Urinary bladder (tissue), 4 donors: ENCODE measurements at places on chromosomes 5 and 9. TPM values are rescaled to one million over a fixed set of nuclear protein-coding genes. Genes with fewer than 3 reads are reported as not detected.

Gene ZNF354C
- total RNA-seq, result 28.9 TPM

Gene ADRA1B
- total RNA-seq, result 0.63 TPM

Gene LCN1
- not detected for total RNA-seq

Gene CRHBP
- total RNA-seq, result 1.4 TPM

Gene PCDHGB7
- 10.4 TPM for total RNA-seq

Gene PPIP5K2
- total RNA-seq, result 143 TPM

Gene TNFSF15
- 8.8 TPM for total RNA-seq

Gene GMCL2
- 0.16 TPM for total RNA-seq

Gene C1QTNF3
- 87.9 TPM for total RNA-seq

Gene IL13
- not detected for total RNA-seq

Gene ATOSB
- 6.0 TPM for total RNA-seq

DNA sequence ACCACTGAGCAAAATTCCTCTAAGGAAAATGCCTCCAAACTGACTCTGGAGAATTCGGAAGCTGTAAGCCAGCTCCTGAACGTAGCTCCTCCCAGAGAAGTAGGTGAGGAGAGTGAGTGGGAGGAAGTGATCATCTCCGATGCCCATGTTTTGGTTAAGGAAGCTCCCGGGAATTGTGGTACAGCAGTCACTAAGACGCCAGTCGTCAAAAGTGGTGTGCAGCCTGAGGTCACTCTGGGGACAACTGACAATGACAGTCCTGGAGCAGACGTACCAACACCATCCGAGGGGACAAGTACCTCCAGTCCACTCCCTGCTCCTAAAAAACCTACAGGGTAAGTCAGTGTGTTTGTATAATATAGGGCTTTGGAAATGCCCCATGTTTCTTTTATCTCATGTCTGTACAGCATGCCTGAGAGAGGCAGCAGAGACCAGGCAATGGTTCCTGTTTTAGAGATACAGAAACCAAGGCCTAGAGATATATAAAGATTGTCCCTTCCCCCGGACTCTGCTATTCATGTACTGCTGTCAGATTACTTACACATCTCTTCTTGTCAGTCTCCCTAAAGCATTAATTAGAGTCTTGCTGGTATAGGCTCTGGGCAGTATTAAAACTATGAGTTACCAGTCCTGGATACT, 23.9 kb downstream of the HMGXB3 start:
- no peak for DNase-seq

DNA sequence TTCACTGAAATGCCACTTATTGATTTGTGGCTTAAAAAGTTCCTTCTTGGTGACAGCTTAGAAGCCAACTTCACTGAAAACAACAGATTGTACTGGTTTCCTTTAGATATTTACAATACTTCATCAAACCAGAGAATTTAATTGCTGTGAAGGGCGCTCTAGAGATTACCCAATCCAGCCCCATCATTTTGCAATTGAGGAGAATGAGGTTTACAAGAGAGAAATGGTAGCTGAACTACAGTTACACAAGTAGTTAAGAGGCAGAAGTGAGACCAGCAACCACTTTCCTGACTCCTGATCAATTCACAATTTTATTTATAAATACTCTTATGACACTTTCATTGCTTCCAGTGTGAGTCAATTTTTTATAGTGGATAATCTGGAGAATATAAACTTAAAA, 103.5 kb upstream of the APC start:
- no peak for DNase-seq

- DNase-seq, result no peak
These were observed 20.3 kb upstream of the RIC1 start for GRCh38 chr9:5608298-5609225.

DNA sequence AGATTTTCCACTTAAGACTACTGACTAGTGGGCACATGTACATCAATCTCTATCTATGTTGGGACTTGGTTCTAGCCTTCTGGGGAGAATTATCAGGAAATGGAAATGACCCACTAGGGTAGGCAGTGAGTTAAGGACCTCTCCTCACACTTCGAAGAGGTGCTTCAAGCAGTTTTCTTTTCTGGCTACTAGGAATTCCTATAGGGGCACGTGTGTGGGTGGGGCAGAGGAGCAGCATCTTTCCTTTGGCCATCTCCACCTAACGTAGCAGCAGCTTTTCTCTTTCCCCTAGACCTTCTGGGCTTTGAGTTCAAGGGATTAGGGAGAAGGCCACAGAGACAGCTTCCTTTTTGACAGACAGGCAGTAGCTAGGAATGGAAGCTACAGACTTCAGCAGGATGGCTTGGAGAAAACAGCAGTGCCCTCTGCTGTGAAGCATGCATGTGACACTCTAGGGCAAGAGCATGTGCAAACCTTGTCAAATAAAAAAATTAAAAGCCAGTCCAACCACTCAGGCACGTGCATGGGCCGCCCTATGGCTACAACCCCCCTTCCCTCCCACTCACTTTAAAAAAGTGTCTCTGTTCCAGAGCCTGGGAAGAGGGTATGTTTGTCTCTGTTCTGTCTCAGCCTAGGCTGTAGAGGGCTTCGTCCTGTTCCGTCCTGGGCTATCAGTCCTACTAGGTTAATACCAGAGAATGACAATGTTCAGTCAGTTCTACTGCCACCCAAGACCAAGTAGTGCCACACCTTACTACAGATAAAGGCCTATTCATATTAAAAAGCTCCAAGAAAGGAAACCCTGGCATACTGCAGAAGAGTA, 8.7 kb upstream of the GFRA3 start:
- DNase-seq, result peak; percentile 20

DNA sequence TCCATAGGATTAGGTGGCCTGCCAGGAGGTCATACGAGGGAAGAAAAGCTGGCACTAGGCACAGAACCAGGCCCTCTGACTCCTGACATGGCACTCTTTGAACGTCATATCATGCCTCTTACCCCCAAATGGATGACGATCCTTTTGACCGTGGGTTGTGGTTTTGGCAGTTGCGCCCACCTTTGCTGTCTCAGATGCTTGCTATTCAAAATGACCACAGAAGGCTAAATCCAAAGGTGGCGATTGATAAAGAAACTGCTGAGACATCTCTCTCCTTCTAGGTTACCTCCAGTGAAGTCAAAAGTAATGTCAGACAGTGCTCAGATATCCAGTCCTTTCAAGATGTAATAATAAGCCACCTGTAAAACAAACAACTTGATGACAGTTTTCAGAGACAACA, 385.0 kb downstream of the EFNA5 start:
- no peak for DNase-seq

- DNase-seq, result no peak
These were observed 504.5 kb upstream of the ITGA1 start for GRCh38 chr5:52283221-52283620.

- DNase-seq, result no peak
These were observed 327.2 kb downstream of the SLF1 start for GRCh38 chr5:94945656-94946055.

DNA sequence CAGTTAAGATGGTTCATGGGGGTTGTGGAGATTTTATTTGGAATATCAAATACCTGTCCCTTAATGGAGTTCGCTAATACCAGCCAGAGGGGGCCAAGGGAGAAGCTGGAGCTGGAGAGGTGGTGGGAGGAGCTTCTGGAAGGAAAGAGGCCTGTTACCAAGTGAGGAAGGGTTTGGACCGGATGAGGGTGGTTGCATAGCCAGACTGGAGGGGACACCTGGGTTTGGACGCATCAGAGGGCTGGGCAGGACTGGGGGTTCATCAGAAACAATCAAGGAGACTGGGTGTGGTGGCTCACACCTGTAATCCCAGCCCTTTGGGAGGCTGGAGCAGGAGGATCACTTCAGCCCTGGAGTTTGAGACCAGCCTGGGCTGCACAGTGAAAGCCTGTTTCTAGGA, 111.8 kb upstream of the IER5L start:
- no peak for DNase-seq

DNA sequence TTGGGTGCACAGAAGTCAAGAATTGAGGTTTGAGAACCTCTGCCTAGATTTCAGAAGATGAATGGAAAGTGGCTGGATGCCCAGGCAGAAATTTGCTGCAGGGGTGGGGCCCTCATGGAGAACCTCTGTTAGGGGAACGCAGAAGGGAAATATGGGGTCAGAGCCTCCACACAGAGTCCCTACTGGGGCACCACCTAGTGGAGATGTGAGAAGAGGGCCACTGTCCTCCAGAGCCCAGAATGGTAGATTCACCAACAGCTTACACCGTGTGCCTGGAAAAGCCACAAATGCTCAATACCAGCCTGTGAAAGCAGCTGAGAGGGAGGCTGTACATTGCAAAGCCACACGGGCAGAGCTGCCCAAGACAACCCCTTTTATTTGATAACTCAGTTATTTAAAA, 383.5 kb downstream of the TLE4 start:
- DNase-seq, result no peak

- DNase-seq, result no peak
These were observed 8.9 kb downstream of the OR13J1 start for GRCh38 chr9:35861161-35861897.

DNA sequence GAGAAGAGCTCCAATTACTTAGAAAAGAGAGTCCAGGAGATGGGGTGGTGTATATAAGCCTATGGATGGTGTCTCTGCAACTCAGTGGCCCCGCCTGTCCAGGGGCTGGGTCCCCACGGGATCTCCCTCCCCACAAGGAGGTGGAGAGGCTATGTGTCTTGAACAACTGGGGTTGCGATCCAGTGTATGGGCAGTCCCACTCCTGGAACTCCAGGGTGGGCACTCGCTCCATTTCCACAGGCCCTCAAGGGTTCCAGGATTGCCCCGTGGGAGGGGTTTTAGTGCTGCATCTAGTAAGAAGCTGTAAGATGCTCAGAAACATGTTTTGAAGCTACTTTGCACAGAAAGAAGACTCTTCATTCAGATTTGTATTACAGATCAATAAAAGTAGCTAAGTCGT, 558 bp upstream of the SMAD5 start:
- no peak for DNase-seq

DNA sequence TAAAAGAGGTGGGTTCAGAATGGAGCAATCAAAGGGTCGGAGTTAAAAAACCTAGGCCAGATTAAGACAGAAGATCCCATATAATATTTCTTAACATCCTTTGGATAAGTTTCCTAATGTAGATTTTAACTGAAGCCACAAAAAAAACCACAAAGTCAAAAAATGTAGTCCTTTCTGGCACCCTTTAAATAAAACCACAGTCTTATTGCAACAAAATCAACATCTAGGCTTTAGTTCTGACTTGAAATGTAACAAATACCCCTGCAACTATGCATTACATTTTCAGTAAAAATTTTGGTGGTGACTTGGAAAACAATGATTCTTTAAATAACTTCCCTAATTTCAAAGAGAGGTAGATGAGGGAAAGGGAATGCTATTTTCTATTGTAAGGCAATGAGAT, 109.2 kb downstream of the PSAT1 start:
- no peak for DNase-seq

- DNase-seq, result no peak
These were observed 323.0 kb downstream of the SPOCK1 start for GRCh38 chr5:137176126-137176525.
